Lung (tissue), 17 donors: ENCODE measurements at places on chromosomes 2 and 18. TPM values are rescaled to one million over a fixed set of nuclear protein-coding genes. Genes with fewer than 3 reads are reported as not detected.

- H3K27me3 ChIP-seq: no peaks in the 10 kb centered on the region
- no peaks in the 10 kb centered on the region for H3K36me3 ChIP-seq
- no peaks in the 10 kb centered on the region for H3K4me1 ChIP-seq
These were observed 19.1 kb downstream of the ZNF24 start for GRCh38 chr18:35324926-35325655.

Gene TGFBRAP1
- total RNA-seq: 14.6 TPM

GRCh38 chr2:134718817-134719814 lies at the start of gene TMEM163:
TSS of gene TMEM163 (minus strand) at chr2:134719000.
- H3K27ac ChIP-seq: peak within 1 kb of the TSS; percentile 12
- peak within 1 kb of the TSS; percentile 58 for H3K4me3 ChIP-seq
- H3K4me1 ChIP-seq: peaks cover 9% of the 10 kb centered on the region
- H3K36me3 ChIP-seq: no peaks in the 10 kb centered on the region
- peaks cover 42% of the 10 kb centered on the region for H3K27me3 ChIP-seq

GRCh38 chr2:179861416-179862067 lies at the start of gene ZNF385B:
TSS of gene ZNF385B (minus strand) at chr2:179861612.
- DNase-seq: peak; percentile 50
- H3K27ac ChIP-seq: no peak within 1 kb of the TSS
- peak within 1 kb of the TSS; percentile 49 for H3K4me3 ChIP-seq
- peaks cover 8% of the 10 kb centered on the region for H3K4me1 ChIP-seq

Gene POTEI
- total RNA-seq: 0.28 TPM

GRCh38 chr2:58056192-58056916 lies 9.7 kb downstream of the VRK2 start:
- DNase-seq: no peak
- no peak overlapping the region for H3K4me3 ChIP-seq
- no peaks in the 10 kb centered on the region for H3K27me3 ChIP-seq
- no peaks in the 10 kb centered on the region for H3K36me3 ChIP-seq

DNA sequence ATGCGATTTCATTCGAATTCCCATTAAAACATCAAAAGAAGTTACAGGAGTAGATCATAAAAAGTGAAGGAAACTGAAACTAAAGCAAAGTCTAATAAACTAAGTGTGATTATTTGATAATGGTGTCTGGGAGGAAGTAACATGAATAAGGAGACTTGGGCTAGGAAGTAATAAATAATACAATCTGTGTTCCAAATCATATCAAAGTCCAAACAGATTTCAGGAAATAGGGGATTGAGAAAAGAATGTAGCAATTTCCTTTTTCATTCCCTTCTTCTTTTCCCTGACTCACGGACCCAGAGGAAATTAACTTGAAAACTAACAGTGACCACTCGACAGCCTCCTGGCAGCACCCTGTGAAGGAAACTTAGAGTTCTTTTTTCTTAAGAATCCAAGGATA lies 758.4 kb upstream of the GCFC2 start:
- no peak overlapping the region for H3K4me3 ChIP-seq
- no peaks in the 10 kb centered on the region for H3K27me3 ChIP-seq
- H3K4me1 ChIP-seq: no peaks in the 10 kb centered on the region

Gene TSPYL6
- total RNA-seq: 0.20 TPM

GRCh38 chr2:32061430-32061829 lies 1.9 kb upstream of the SPAST start:
- no peak for DNase-seq
- H3K4me3 ChIP-seq: no peak overlapping the region
- H3K27me3 ChIP-seq: no peaks in the 10 kb centered on the region
- H3K4me1 ChIP-seq: peaks cover 2% of the 10 kb centered on the region
- peaks cover 3% of the 10 kb centered on the region for H3K36me3 ChIP-seq

Gene ALPP
- 7.0 TPM for total RNA-seq

DNA sequence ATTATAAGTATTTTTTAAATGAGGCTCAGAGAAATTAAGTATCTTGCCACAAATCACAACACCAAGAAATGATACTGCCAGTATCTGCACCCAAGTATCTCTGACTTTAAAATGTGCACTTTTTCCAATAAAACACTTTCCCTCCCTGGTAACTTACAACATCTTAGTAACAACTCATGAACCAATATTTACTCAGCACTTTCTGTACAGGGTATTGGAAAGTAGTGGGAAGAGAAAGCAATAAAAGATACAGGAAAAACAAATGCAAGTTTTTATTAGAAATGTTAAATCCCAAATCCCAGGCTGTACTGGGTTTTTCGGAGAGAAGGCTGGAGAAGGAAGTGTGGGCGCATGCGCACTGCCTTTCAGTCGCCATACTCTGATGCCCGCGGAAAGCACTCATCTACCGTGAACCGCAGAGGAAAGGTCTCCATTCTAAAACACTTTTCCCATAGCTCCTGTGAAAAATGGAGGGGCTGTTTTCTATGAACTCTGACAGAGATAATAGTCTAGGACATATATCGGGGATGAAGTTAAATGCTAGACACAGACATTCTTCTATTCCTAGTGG lies 52.1 kb downstream of the L3MBTL4 start:
- H3K4me1 ChIP-seq: peaks cover 8% of the 10 kb centered on the region
- H3K27me3 ChIP-seq: no peaks in the 10 kb centered on the region
- H3K27ac ChIP-seq: no peak overlapping the region
- no peak overlapping the region for H3K4me3 ChIP-seq
- no peaks in the 10 kb centered on the region for H3K36me3 ChIP-seq

DNA sequence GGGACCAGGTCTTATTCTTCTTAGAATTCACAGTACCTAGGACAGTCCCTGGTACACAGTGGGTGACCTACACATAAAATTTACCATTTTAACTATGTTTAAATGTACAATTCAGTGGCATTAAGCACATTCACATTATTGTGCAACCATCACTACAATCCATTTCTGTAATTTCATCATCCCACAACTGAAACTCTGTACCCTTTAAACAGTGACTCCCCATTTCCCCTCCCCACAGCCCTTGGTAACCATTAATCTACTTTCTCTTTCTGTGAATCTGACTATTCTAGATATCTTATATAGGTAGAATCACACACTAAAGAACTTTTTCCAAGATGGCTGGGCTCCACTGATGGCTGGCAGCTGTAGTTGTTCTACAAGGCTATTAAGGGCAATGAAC lies 41.6 kb downstream of the GFPT1 start:
- H3K36me3 ChIP-seq: peaks cover 59% of the 10 kb centered on the region
- no peak for DNase-seq
- no peak overlapping the region for H3K4me3 ChIP-seq
- no peaks in the 10 kb centered on the region for H3K4me1 ChIP-seq
- H3K27me3 ChIP-seq: no peaks in the 10 kb centered on the region

GRCh38 chr18:48181857-48182256 lies 227.3 kb downstream of the ZBTB7C start:
- no peaks in the 10 kb centered on the region for H3K36me3 ChIP-seq
- no peak overlapping the region for H3K4me3 ChIP-seq
- H3K4me1 ChIP-seq: no peaks in the 10 kb centered on the region
- no peak overlapping the region for H3K27ac ChIP-seq

DNA sequence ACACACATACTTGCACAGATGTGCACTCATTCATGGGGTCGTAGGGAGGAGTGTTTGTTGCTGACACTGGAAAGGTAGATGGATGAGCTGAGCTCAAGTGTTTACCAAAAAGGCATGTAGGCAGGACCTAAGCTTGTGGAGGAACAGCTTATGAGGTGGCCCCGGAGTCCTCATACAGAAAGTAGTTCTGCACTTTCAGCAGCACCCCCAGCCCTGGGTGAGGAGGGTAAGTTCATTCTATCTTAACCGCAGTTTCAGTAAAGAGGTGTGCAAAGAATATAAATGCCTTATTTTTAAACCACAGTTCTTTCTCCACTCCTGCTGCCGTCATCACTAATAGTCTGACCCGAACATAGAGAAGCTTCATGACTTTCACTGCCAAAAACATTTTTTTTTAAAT lies 31.7 kb upstream of the RNF152 start:
- H3K27ac ChIP-seq: no peak overlapping the region
- no peaks in the 10 kb centered on the region for H3K4me1 ChIP-seq
- H3K4me3 ChIP-seq: no peak overlapping the region
- H3K36me3 ChIP-seq: no peaks in the 10 kb centered on the region
- no peaks in the 10 kb centered on the region for H3K27me3 ChIP-seq

- H3K4me3 ChIP-seq: no peak overlapping the region
- H3K27me3 ChIP-seq: no peaks in the 10 kb centered on the region
These were observed 954.1 kb downstream of the DSC3 start for GRCh38 chr18:30088238-30089015.

DNA sequence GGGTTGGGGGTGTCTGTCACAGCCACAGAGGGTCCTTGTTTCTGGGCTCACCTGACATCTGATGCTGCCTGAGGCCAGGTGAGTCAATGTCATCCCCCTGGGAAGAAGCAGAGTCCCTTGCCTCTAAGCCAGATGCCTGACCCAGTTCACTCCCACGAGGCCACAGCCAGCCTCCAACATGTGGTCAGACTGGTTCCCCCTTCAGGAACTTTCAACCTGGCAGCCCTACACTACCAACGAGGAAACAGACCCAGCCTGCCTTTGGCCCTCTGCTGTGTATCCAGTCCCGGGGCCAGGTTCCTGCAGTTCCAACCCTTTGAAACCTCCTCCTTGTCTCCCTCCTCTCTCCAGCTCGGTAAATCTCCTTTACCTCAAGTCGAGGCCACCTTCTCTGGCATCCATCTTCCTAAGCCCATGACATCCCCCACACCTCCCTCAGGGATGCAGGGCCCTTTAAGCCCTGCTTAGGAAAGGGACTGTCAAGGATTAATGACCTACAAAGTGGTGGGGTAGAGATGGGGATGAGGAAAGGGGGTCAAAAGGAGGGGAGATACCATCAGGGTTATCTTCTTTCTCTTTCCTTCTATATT lies 49.2 kb upstream of the SMAD2 start:
- H3K4me3 ChIP-seq: no peak overlapping the region
- no peaks in the 10 kb centered on the region for H3K27me3 ChIP-seq
- DNase-seq: no peak
- H3K4me1 ChIP-seq: no peaks in the 10 kb centered on the region
- H3K36me3 ChIP-seq: no peaks in the 10 kb centered on the region
- H3K27ac ChIP-seq: no peak overlapping the region

GRCh38 chr18:46772357-46772756 lies 15.5 kb upstream of the ST8SIA5 start:
- no peak overlapping the region for H3K4me3 ChIP-seq
- DNase-seq: no peak
- H3K27me3 ChIP-seq: no peaks in the 10 kb centered on the region

- H3K4me1 ChIP-seq: no peaks in the 10 kb centered on the region
- no peak for DNase-seq
- no peak overlapping the region for H3K4me3 ChIP-seq
- H3K36me3 ChIP-seq: no peaks in the 10 kb centered on the region
- no peak overlapping the region for H3K27ac ChIP-seq
These were observed 53.4 kb upstream of the ODC1 start for GRCh38 chr2:10501451-10501961.

Gene RAX
- not detected for total RNA-seq

Gene ZNF892
- total RNA-seq: 2.7 TPM

DNA sequence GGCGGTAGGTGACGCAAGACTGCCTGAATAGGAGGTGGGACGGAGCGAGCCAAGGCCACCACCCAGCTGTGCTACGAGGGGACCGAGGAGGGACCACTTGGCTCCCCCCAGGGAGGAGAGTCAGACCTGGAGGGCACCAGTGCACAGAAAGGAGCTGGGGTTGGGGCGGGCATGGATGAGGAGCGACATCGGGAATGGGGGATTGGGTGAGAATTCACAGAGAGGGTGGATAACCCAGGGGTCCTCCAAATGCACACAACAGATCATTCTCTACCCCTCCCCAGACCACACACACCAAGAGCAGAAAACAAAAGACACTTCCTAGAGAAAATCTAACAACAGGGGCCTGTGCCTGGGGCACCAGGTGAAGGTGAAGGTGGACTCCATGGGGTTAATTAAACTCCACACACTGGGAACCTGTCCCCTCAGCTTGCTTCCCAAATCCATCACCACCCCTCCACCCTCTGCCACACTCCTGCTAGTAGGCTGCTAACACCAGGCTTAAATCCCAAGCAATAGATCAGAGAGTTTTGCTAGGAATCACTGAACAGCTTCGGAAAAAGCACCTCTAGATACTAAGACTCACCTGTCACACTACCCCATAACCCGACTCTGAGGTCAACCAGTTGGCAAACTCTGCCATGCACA lies 274.6 kb downstream of the EIPR1 start:
- no peaks in the 10 kb centered on the region for H3K4me1 ChIP-seq
- no peak overlapping the region for H3K4me3 ChIP-seq
- DNase-seq: no peak
